ENCODE measurements at places on chromosomes 7 and 10.

- peak; percentile 24 for DNase-seq
Observed at GRCh38 chr7:150373049-150373801, 4.6 kb downstream of the REPIN1 start.

DNA sequence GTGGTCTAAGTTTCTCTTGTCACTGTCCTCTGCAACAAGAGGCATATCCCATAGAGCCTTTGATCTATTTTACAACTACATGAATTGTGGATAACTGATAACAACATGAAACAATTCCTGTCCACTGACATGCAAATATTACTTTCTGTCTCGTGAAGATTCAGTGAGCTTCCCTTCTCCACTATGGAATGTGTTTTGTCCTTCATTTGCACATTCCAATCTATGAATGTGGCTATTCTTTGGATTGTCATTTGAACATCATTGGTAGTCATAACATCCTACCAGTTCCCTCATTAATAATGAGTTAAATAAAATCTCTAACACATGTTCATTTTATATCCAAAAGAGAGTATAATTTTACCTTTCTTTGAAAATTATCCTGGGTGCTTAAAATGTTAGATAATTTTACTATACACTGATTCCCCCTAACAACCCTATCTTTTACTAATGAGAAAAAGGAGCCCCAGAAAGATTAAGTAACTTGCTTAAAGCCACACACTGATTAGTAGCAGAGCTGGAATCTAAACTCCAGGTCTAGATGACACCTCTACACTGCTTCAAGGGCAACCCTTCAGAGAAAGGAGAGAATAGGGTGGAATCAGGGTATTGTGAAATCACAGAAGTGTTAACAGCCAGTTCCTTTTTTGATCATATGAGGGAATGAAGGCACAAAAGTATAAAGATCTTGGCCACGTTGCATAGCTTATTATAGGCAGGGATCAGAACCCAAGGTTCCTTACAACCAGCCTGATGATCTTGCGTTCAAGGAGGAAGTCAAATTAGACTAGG is 39.1 kb downstream of the PDE1C start:
- DNase-seq: no peak

DNA sequence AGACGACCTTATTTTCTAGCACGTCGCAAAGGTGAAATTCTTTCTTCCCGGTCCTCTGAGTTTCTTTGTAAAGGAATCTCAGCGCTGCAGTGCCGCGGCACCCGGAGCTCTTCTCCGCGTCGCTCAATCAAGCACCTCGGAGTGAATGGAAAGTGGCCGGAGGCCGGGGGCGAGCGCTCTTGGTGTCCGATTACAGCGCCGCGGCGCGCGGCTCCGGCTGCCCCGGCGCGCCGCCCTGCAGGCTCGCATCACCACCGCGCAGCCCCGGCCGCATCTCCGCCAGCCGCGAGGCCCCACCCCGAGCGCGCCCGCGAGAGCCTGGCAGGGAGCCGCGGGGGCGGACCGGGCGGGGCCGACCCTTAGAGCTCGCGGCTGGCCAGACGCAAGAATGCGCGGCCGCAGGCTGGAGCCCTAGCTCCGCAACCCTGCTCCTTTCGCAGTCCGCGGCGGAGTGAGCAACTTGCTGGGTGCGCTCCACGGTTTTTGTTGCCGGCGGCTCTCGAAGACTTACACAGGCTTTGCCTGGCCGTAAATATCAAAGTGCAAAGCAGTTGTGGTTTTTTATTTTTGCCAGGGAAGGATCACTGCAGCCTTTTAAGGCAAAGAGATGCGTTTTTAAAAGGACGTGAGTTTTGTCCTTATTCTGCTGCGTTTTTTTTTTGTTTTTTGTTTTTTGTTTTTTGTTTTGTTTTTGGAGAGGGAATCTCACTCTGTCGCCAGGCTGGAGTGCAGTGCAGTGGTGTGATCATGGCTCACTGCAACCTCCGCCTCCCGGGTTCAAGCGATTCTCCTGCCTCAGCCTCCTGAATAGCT is at the start of gene SEMA3C:
Gene SEMA3C, minus strand, starts transcription at position 143 of the 813 bp plus-strand sequence. CDS start 2,270 bp downstream, outside the sequence.
- DNase-seq: no peak

DNA sequence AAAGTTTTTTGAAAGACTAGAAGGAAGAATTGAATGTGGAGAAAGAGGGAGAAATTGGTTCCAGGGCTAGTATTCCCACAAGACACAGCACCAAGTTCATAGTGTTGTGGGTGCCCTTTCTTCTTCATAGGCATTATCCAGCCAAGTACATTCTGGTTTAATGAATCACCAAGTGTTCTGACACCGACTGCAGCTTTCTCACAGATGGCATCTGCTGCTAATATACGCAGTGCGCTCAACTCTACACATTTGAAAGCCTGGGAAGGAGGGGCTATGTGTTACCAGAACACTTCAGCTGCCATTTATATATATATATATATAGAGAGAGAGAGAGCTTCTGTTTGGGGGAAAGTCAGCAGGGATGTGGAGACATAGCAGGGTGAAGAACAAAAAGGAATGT is 1168.4 kb downstream of the GATA3 start:
- DNase-seq: no peak

DNA sequence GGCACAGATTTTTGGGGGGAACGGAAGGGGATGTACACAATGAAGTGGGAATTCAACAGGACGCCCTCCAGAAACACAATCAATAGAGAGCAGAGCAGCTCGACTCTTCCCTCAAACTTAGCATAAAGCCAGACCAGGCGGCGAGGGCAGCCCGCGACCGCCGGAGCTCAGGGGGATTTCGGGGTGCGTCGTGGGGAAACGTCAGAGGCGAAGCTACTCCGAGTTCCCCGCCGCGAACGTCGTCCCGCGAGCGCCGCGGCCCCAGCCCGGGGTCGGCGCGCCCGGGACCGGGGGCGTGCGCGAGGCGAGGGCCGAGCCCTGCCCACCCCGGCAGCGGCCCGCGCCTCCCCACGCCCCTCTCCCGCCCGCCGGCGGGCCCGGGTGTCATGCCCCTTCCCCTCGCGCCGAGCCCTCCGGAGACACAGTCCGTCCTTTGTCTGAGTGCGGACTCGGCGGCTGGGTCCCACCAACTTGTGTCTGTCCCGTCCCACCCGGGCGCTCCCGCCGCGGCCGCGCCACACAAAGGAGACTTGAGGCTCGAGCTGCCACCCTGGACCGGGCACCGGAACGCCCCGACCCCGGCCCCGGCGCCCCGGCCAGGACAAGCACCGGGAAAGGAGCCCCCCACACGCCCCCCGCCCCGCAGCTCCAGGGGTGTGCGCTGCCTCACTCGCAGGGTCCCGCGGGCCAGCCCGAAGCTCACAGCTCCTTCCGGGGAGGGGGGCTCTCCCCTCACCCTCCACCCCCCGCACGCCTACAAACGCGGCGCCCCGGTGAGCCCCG is 634 bp downstream of the EZH2 start:
- DNase-seq: no peak

- DNase-seq: peak; percentile 93
Observed at GRCh38 chr10:29951441-29951931, 107.9 kb downstream of the JCAD start.

GRCh38 chr10:59887972-59888640 is 18.2 kb downstream of the CCDC6 start:
- DNase-seq: no peak

DNA sequence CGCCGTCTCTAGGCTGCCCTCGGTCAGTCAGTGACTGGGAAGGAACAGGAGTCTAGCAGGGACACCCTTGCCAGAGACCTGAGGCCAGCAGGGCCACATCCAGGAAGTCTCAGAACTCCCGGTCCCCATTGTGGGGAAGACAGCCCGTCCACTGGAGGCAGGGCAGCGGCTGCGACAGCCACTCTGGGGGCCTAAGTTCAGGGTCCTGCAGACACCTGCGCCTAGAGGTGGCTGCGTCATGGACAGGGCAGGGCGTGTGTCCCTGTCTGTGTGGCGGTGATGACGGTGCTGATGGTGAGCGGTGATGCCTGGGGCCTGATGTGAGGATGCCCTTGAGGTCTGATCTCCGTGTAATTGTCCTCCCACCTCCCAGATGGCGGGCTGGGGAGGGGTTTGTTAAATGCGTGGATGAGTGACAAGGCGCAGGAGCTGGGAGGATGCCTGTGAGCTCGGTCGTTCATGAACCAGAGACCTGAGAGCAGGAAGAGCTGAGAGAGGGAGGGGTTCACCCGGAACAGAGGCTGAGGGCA is 537.9 kb upstream of the FOXK1 start:
- DNase-seq: no peak

DNA sequence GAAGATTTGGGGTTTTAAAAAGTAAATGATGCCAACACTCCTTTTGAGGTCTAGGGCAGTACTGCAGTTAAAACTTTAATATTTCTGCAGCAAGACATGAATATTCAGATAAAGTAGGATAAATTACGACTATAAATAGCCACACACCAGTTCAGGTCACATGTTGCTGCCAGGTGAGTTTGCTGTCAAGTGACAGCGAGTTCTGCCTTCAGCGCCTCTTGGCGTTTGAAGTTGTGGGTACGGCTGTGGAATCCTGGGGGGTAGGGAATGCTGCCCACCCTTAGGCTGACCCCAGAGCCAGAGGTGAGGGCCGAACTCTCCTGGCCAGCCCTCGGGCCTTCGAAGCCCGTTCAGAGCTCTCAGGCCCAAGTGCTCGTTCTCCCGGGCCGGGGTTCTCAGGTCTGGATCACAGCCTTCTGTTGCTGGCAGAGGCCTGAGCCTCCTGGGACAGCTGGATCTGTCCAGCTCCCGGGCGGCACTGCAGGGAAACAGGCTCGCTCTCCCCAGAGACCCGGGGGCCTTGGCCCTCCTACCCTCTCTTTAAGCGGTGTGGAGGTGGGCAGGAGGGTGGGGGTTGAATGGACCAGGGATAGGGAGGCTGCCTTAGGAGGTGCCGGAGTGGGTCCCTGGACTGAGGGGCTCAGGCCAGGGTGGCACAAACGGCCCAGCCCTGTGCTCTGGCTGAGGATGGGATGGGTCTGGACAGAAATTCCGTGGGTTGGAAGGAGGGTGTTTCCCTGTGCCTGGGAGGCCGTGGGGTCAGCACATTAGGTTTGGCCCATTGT is 5.4 kb downstream of the BRI3 start:
- no peak for DNase-seq

DNA sequence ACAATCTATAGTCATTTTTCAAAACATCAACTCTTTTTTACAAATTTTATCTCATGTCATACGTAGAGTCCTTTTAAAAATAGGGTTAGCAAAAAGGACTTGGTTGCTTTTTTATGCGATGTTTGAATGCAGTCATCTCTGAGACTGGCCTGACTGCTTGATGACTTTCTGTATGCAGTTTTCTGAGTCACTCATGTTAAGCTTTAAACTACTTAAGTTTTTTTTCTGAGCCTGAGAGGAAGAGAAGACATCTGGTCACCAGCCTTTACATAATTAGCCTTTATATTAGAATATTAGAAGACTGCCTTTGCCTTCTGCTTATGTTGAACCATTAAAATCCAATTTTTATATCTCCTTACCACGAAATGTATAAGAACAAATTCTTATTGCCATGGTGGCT is 834.4 kb upstream of the MBL2 start:
- no peak for DNase-seq

- no peak for DNase-seq
Observed at GRCh38 chr7:48063985-48064384, 25.1 kb upstream of the UPP1 start.

DNA sequence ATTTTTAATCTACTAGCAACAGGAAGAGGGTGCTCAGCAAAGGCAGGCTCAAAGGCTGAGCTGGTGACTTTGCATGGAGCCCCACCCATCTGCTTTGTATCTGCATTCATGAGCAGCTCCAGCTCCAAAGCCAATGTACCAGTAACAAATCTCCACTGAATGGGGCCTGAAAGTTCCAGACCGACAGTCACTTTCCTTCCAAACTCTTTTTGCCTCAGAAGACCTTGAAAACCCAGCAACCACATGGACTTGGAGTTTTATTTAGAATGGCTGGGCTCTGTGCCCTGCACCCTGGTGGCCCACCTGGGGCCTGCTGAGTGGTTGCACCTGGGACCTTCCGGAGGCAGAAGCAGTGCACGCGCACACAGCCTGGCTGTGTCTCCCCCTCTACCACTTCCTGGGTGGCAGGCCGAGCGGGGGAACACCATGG is 195.0 kb upstream of the PLXNA4 start:
- no peak for DNase-seq

GRCh38 chr7:117588352-117588794 is 108.5 kb downstream of the CFTR start:
- peak; percentile 8 for DNase-seq
